ENCODE measurements at places on chromosomes 7 and 10.
A peak's percentile ranks its signal among the peaks of the same experiment; 100 is the strongest.

- no peak for DNase-seq
Observed at GRCh38 chr10:99460070-99460469, 29.6 kb upstream of the GOT1 start.

DNA sequence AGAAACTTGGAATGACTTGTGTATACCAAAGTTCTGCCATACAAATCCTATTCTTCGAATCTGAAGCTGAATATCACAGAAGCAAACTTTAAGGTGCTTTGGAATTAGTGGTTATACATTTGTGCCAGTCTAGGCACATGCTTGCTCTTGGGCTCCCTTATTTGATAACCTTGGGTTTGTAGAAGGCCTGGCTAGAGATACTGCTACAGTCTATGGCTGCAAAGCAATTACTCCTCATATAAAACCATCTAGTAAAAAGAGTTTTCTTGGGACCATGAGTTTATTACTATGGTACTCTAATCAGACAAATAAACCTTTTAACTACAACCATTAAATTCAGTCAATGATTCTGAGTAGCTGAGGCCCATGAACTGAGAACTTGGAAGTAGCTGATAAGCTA is 92.5 kb upstream of the SLC13A1 start:
- no peak for DNase-seq

- no peak for DNase-seq
Observed at GRCh38 chr7:40232242-40232893, 97.6 kb downstream of the SUGCT start.

GRCh38 chr10:101779544-101780186 is 3.6 kb downstream of the NPM3 start:
- DNase-seq = peak; percentile 92

- no peak for DNase-seq
Observed at GRCh38 chr7:112630565-112630964, 149.8 kb downstream of the LSMEM1 start.

GRCh38 chr7:101516851-101517250 is 112.2 kb downstream of the MYL10 start:
- no peak for DNase-seq

DNA sequence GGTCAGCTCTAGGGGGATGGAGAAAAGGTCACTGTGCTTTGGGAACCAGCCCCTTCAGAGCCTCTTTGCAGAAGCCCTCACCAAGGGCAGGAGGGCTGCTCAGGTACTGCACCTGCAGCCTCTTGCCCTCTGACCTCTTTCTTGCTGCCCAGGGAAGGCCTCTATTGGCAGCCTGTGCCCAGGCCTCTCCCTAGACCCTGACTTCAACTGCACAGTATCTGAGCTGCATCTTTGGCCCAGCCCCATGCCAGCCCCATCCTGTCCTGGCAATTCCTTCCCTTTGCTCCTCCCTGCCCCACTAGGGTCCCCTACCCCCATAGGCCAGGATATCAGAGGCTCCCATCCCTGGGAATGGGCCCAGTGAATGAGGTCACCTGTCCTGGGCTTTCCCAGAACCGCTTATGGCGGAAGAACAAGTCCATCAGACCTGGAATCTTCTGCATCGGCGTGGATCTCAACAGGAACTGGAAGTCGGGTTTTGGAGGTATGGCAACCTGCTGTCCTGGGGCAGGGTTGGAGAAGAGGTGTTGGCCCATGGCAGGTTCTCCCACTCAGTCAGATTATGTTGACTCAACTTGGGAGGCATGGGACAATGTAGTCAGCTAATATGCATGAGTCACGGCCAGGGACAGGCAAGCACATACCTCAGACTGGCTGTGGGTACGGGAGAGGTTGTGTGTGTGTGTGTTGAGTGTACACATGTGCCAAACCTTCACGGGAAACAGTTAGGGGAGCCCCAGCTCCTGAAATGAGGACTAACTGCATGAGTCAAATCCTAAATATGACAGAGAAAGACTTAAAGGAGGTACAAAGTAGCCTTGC is 17.1 kb upstream of the CPA1 start:
- DNase-seq = peak; percentile 74

DNA sequence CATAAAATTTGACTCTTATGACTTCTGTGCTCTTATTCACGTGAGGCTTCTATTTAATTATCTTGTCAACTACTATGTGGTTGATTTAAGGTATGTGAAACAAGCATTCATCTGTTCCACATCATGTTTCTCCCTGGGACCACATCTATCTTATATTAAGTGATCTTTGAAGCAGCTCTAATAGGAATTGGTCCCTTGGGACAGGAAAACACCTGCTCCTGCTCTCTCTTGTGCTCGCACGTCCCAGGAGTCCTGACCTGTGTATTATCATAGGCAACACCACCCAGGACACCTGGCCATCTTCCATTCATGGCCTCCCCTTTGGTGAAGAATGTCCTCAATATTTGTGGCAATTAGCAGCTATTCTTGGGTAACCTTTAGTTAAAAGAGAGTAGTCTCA is 269.2 kb downstream of the NRG3 start:
- no peak for DNase-seq

GRCh38 chr7:116497708-116498107 is 1.8 kb upstream of the CAV2 start:
- no peak for DNase-seq

- peak; percentile 31 for DNase-seq
Observed at GRCh38 chr10:95394161-95394880, 103.5 kb upstream of the PDLIM1 start.

DNA sequence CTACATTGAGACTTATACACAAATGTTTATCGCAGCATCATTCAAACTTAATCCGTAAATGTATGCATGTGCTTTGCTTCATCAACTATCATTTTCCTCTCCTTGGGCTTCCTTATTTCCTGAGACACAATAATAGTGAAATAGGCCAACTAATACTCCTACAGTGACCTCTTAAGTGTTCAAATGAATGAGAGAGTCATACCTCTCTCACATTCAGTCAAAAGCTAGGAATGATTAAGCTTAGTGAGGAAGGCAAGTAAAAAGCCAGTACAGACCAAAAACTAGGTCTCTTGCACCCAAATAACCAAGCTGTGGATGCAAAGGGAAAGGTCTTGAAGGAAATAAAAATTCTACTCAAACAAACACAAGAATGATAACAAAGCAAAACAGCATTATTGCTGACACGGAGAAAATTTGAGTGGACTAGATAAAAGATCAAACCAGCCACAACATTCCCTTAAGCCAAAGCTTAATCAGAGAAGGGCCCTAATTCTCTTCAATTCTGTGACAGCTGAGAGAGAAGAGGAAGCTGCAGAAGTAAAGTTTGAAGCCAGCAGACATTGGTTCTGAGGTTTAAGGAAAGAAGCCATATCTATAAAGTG is 72.3 kb downstream of the GLCCI1 start:
- DNase-seq = no peak

DNA sequence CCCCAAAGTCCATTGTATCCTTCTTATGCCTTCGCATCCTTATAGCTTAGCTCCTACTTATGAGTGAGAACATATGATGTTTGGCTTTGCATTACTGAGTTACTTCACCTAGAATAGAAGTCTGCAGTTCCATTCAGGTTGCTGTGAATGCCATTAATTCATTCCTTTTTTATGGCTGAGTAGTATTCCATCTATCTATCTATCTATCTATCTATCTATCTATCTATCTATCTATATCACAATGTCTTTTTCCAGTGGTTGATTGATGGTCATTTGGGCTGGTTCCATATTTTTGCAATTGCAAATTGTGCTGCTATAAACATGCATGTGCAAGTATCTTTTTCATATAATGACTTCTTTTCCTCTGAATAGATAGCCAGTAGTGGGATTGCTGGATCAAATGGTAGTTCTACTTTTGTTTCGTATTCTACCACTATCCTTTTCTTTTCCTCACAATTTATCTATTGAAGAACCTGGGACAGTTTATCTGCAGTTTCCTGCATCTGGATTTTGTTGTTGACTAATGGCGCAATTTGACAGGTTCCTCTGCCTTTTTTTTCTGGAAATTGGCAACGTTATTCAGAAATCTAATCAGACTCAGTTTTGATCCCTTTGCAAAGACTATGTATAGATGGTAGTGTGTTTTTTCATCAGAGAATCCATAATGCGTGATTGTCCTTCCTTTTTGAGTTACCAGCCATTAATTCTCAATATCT is 287.2 kb downstream of the ARL4A start:
- DNase-seq = no peak

DNA sequence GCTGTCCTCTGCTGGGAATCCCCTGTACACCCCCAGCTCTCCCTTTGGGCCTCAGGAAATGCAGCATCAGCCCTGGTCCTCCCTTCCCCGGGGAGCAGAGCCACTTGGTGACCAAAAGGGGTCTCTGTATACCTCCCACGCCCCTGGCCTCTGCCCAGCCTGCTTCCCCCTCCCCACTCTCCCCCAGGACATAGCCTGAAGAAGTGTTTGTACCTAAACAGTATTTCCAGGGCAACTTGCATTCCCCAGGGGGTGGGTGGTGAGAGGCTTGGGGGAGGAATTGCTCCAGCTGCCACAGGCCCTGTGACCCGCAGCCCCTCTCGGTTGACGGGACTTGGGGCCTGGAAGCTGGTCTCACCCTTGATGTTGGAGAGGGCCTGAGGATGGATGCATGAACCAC is 39.3 kb downstream of the TMEM270 start:
- DNase-seq = no peak

- DNase-seq = no peak
Observed at GRCh38 chr10:1185911-1186682, 129.9 kb downstream of the WDR37 start.

GRCh38 chr7:2807460-2807844 is 36.7 kb downstream of the GNA12 start:
- no peak for DNase-seq

- no peak for DNase-seq
Observed at GRCh38 chr7:101731502-101732084, 85.8 kb upstream of the CUX1 start.

GRCh38 chr10:120527691-120528090 is 70.7 kb downstream of the PLPP4 start:
- no peak for DNase-seq

DNA sequence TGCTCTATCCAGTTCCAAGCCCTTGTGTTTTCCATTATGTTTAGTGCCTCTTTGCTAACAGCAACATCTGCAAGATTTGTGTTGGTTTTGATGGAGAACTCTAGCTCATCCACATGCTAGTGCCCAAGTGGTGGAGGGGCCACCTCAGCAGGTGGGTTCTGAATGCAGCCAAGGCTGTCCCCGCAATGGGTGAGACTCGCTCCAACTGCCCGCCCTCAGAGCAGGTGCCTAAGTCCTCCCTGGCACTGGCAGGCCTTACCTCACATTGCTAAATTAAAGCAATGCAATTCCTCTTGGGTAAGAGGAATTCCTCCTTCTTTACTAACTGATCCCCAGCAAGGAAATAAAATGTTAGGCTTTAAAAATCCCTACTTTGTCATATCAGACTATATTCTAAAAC is 146.8 kb downstream of the ADCY1 start:
- no peak for DNase-seq

DNA sequence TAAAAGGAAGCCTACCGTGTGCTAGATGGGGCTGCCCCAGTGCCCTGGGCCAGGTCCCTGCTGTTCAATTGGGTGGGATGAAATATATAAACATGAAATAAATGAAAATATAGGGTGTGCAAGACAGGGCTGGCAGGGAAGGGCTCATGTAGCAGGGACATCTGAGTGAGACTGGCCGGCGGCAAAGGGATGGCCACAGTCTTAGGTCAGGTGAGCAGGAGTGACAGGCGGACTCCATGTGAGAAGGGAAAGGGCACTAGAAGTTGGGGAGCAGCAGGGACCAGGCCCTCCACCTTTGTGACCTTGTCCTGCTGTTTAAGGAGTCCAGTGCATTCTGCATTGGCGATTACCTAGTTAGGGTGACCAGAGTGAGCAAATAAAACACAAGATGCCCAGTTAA is 207.6 kb upstream of the ZNF32 start:
- no peak for DNase-seq

DNA sequence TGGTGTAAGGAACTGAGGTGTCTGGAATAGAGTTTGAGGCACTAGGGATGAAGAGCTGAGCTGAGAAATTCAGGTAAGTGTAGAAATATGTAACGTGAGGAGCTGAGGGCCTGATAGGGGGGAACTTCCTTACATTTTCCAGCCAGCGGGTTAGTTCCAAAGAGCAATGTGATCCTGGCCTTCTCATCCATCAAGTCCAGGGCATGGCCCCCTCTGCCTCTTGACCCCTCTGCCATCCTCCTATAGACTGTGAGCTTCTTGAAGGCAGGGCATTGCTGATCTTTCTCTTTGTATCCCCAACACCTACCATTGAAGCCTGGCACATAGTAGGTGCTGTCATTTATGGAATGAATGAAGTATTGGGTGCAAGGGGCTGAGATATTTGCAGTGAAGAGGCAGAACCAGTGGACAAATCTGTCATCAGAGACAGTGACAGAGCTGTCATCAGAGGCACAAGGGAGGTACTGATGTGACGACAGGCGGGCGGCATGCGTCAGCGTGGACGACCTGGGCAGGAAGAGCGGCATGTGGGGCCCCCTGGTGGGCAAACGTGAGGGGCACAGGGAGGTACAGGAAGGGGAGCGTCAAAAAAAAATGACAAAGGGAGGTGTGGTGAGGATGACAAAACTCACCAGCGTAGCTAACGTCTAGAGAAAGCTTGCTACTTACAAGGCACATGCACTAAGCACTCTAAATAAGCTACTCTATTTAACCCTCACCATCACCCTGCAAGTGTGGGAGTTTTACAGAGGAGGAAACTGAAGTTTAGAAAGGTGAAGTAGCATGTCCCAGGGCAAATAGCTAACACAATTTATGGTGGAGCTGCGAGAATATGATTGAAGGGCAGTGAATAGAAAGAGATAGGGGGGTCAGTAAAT is 5.2 kb upstream of the CAMK2G start:
- DNase-seq = peak; percentile 95

DNA sequence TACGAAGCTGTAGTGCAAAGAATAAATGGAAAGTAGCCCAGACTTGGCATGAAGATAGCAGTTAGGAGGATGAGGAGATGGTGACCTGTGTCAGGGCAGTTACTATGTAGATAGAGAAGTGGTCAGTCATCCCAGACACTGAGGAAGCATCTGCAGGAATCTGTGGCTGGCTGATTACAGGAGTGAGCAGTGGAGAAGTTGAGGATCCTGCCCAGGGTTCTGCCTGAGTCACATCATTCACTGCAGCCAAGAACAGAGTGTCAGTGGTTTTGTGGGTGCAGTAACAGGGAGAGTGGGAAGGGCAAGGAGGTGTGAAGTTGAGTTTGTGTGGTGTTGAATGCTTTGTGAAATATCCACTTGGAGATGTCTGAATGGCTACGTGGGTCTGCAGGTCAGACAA is 676.4 kb upstream of the NRP1 start:
- no peak for DNase-seq

DNA sequence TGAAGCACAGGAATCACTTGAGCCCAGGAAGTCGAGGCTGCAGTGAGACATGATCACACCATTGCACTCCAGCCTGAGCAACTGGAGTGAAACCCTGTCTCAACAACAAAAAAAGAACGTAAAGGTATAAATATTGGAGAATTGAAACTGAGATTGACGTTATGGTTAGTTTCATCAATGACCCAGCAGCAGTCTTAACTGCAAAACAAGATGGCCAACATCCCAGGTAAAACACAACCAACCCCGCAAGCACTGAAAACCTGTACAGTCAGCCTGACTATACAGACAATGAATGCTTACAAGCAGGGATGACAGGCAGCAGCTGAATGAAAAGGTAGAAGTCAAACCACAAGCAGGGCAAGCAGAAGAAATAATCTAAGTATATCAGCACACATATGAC is 34.7 kb downstream of the WAPL start:
- DNase-seq = no peak

- DNase-seq = no peak
Observed at GRCh38 chr10:102016416-102016815, 39.6 kb downstream of the ARMH3 start.

All from activated T-cell treated with anti-CD3 and anti-CD28 coated beads, Interleukin-2, amount 50 U/mL, for 48 hours (primary cell).